ENCODE measurements at places on chromosomes 6 and 20.

DNA sequence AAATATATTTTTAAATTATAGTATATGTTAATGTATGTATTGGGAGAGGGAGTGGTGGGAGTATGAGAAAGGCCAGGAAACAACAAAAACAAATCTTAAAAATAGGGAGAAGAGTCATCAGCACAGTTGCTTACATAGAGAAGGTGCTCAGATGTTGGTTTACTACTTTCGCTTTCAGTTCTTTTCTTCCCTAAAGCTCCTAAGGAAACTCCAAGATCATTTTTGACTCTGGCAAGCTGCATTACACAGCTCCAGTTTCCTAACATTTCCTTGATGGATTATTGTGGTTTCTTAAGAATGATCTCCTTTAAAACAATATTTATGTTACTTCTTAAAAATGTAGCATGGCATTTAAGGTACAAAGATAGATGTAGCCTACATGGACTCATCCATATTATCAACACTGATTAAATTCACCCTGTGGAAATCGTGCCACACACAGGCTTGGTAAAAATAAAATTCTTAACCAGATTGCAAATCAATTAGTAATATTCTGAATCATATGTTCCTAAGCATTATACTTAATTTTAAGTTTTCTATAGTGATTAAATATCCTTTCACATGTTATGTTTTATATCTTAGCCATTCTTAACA is 118.0 kb upstream of the MAN1A1 start:
- peak; percentile 51 for DNase-seq

GRCh38 chr6:110814102-110815014 is 911 bp downstream of the CDK19 start:
- DNase-seq, result peak; percentile 55

- DNase-seq, result peak; percentile 30
These were observed 73.2 kb downstream of the ROS1 start for GRCh38 chr6:117352466-117353081.

GRCh38 chr6:39910744-39911143 is 23.5 kb downstream of the MOCS1 start:
- DNase-seq, result no peak

- peak; percentile 15 for DNase-seq
These were observed 74.0 kb upstream of the XRN2 start for GRCh38 chr20:21229163-21229562.

DNA sequence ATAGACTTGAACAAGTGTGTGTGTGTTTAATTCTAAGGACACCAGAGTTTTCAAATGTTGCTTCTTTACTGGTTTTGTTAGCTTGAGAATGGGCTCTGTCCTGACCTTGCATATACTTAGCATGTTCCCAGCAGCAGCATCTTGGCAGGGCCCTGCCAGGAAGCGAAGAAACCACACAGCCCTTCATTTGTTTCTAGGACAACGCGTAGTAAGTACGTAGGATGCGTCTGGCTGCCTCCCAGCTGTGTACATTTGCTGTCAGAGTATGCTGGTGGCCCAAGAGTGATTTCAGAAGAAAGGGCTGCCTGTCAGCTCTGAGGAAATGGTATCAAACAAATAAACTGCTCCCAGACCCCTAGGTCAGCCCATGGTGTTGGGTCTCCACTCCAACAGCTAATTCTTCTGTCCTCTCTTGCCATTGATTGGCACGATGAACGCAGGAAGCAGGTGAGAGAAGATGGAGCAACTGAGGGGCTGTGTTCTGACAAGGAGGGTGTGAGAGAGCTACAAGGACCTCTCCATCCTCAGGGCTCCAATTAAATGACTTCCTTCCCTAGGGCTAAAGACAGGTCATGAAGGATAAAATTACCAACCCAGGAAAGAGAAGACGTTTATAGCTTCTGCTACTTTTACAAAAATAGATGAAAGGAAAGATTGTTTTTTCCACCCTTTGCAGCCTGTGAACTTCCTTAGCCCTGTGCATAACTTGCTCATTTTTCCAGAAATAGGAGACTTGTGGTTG is 55.9 kb upstream of the HDDC2 start:
- DNase-seq, result peak; percentile 47

DNA sequence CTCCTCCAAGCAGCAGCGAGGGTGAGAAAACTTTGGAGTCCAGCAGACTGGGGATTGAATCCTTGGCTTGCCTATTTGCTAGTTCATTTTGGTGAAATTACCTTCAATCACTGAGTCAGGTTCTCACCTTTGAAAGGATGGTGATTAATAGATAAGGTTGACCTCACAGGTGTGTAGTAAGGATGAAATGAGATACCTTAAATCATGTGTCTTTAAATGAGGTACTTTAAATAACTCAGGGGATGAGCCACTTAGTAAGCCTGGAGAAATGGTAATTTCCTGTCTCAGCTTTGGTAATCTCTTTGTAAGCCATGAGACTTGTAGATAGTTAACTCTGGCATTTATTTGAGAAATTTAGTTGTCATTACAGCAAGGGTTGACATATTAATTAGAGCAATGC is 70.2 kb downstream of the TULP4 start:
- DNase-seq, result no peak

DNA sequence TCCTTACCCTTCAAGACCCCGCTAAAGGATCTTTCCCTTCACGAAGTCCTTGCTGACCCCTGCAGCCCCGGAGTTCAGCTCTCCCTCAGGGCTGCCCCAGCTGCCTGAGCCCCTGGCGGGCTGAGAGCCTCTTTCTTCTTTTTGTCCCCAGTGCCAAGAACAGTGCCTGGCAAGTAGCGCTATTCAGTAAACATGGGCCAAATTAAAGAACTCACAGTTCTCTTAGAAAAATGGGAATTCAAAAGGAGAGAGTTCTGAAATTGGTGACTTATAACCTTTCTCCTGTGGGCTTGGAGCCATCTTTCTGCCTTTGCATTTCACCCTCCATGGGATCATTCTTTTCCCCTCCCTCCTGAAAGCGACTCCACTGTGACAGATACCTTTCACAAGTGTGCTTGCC is 227.2 kb downstream of the TMEM242 start:
- no peak for DNase-seq

- DNase-seq, result no peak
These were observed 640 bp downstream of the SAYSD1 start for GRCh38 chr6:39114388-39114703.

DNA sequence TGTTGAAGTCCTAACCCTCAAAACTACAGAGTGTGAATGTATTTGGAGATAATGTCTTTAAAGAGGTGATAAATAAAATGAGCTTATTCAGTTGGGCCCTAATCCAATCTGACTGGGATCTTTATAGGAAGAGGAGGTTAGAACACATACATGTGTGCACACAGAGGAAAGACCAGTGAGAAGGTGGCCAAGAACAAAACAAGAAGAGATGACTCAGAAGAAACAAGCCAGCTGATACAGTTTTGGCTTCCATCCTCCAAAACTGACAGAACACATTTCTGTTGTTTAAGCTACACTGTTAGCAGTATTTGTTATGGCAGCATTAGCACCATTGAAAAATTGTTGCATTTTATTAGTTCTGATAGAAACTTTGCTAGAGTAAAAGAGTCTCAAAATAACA is 609.3 kb upstream of the IMPG1 start:
- DNase-seq, result peak; percentile 3

GRCh38 chr20:61698598-61699494 is 366.8 kb downstream of the TAF4 start:
- no peak for DNase-seq

- peak; percentile 78 for DNase-seq
These were observed 168.1 kb upstream of the TOP1 start for GRCh38 chr20:40860487-40860902.

DNA sequence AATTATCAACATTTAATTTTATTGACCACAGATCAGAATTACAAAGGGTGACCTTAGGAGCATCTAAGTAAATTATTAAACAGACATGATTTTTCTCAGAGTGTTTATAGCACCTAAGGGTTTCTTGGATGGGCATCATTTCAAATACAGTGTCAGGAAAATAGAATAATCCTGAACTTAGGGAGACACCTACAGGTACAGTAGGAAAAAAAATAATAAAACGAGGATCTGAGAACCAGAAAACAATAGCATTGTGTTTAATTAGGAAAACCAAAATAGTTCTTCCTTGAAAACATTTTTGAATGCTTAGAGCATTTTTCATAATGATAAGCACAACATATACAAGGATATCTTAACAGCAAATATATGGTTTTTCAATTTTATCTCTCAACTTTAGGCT is 39.2 kb downstream of the MMUT start:
- peak; percentile 3 for DNase-seq

DNA sequence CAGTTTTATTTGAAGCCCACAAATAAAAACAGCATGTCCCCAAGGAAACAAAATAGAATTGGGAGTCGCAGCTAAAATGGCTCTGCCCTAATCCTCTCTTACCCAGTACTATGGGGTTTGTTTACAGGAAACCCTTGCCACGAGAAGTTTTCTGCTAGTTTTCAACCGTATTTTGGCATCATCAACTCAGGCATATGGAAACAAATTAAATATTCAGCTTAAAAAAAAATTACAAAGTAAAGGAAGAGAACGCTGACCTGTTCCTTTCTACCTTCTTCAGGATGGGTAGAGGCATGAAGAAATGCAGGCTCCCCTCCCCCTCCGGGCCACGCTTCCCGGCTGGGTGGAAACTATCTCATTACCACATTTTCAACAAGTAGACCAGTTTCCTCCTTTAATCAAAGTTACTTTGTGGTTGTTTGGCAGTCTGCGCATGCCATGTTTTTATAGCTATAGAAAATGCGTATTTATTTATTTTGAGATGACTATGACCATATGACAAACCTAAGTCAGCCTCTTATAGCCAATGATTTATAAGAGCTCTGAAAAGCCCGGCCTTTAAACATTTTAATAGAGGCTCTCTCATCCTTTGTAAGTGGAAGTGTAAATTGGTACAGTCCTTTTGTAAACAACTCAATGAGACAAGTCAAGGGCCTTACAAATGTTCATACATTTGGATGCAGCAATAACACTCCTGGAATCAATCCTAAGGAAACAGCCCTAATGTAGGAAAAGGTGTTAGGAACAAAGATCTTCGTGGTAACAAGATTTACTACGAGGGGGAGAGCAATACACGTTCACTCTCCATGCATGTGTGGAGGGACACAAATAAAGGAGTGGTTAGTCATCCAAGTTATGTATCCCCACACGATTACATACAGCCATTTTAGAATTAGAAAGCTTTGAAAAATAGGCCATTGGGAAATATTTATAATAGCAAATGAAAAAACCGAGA is 16.1 kb upstream of the ZNF217 start:
- DNase-seq, result peak; percentile 72

DNA sequence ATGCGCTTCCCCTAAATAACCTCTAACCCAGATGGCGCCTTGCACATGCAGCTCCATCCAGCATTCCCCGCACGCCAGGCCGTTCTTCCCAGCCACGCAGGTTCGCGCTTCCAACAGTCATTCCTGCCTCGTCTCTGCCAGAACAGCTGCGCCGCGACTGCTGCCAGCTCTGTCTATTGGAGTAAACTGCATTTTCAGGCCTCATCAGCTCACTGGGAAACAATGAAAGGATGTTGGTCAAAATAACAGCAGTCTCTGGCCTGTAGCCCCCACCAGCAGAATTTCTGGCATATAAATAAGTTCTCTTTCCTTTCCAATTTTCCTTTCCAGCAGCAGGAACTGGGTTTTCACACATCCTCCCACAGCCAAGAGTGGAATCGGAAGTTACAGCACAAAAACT is 14.6 kb downstream of the NRSN1 start:
- DNase-seq, result no peak

GRCh38 chr6:53623497-53623896 is 42.1 kb downstream of the KLHL31 start:
- DNase-seq, result peak; percentile 60

DNA sequence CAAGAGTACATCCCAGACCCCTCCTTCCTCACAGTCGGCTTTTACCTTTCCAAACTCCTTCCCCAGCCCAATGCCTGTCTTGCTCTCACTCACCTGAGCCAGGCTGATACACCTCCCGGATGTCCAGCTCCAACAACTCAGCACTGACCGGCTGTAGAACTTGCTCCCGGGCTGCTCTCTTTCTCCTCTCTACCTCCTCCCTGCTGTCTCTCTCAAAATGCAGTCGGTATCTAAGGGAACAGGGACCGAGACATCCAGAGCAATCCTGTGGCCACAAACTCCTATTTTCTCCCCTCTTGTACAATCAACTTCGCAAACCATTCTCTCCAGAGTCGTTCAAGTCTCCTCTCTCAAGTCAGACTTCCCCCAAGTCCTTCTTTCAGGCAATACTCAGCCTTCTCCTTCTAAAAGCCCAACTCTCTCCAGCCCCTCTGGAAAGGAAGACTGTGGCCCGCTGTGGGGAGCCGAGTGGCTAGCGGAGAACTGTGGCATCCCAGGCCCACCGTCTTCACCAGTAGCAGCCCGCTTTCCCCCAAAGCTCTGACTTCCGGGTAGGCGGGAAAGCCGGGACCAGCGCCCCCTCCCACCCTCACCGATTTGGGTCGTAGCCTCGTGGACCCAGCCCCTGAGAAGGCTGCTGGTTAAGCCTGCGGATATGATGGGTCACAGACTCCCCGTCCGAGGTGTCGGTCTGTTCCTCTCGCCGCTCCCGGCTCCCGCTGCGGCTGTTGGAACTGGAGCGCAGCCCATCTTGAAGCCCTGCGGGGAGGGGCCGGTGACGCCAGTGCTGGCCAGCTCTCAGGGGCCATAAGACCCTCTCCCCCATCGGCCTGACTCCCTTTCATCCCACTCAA is 1.1 kb downstream of the GNL1 start:
- DNase-seq, result no peak

GRCh38 chr6:903761-904160 is 210.8 kb upstream of the EXOC2 start:
- DNase-seq, result peak; percentile 60

- no peak for DNase-seq
These were observed 113.7 kb upstream of the PDE10A start for GRCh38 chr6:165776691-165777090.

DNA sequence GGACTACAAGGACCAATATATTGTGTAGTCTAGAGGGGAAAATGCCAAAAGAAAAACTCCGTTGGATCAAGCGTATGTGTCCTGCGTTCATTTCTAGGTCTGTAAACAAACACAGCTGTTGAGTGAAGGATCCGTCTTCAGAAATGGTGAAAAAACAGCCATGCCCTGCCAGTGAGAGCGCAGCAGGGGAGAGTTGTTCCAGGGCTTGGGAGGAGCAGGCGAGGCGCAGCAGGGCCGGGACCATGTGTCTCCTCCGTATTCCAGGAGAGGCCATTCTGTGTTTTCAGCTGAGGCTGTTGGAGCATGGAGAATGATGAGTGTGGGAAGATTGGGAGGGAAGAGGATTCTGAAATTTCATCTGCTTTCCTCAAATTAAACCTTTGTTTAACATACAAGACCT is 38.0 kb downstream of the BMP6 start:
- no peak for DNase-seq

- DNase-seq, result no peak
These were observed 1.3 kb upstream of the SLC35D3 start for GRCh38 chr6:136920671-136921380.

- no peak for DNase-seq
These were observed 695.9 kb downstream of the EPHA7 start for GRCh38 chr6:92723390-92723931.

All from fibroblast of skin of right biceps (primary cell).